Stimulated activated CD4-positive, alpha-beta T cell treated with anti-CD3 and anti-CD28 coated beads, Interleukin-1b, Interleukin-23, amount 100 ng/mL, for 4 hours (primary cell): ENCODE measurements at places on chromosomes 1 and 21.

DNA sequence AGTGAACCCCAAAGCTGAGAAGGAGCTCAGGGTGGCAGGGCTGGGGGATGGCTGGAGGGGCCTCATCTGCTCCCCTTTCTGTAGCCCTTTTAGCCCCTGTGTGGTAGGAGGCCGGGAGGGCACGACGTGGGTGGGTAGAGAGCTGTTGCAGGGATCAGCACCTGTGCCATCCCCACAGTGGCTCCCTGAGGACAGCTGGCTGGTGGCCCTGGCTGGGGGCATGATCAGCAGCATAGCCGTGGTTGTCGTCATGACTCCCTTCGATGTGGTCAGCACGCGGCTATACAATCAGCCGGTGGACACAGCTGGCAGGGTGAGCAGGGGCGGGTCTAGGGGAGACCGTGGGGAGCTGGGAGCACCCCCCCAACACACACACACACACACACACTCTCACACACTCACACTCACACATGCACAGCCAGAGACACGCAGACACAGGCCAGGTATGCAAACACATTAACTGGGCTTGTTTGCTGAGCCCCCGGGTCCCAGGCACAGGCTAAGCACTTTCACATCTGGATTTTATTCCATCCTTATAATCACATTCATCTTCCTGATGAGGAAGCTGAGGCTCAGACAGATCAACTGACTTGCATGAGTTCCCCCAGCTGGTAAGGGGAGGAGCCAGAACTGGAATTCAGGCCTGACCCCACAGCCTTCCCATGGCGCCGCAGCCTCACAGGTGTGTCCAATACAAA is 2.5 kb downstream of the SLC25A34 start:
- DNase-seq: no peak

DNA sequence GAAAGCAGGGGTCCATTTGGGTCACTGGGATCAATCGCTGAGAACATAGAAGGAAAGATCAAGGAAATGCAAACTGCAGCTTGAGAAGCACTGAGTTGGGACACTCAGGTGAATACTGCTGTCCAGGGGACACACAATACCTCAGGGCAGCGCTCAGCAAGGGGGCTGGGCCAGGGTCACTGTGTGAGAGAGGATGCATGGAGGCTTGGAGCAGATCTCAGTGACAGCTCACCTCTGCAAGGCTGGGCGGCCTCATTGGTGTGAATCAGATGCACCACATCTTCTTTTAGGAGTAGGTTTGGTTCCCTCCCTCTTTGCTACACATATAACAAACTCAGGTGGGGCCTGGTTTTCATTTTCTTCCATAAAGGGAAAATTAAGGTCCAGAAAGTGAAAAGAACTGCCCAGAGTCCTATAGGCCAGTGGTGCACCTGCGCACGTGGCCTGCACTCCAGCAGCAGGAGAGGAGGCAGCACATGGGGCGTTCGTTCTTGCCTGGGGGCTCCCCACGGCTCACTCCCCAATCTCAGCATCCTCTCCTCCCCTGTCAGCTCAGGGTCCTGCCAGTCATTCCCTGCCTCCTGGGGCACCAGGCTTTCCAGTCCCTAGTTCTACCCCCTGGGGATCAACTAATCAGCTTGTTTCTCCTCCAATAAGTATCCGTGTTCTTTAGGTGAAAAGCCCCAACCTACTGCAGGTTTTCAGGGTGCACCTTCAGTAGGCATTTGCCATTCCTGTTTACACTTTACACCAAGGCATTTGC is 1.5 kb downstream of the A3GALT2 start:
- DNase-seq: no peak

DNA sequence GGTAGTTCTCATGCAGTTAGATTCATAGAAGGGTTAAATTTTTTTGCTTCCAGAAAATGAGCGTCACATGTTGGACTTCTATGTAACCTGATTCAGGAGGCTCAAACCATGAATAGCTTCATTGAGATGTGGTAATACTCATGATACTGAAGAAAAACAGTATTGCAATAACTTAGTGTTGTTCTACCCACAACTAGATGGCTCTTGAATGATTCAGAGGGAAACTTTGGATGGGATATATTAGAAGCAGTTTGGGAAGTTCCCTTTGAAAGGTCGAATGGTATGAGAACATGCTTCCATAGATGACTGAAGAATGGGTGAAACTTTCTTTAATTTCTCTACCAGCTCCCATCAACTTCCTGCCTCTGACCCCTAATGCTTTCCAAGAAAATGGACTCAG is 211.7 kb upstream of the PTGFR start:
- no peak for DNase-seq

DNA sequence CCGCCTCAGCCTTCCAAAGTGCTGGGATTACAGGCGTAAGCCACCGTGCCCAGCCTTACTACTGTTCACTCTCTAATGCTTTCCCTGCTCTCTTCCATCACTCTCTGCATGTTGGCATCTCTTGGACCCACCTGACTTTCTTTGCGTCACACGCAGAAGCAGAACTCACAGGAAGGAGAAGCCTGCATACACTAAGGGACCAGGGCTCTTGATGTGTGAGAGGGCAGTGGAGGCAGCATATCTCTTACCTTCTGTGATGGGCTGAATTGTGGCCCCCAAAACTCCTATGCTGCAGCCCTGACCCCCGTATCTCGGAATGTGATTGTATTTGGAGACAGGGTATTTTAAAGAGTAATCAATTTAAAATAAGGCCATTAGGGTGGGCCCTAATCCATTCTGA is 26.7 kb upstream of the SLAMF9 start:
- no peak for DNase-seq

- no peak for DNase-seq
Measured at GRCh38 chr1:43935711-43936427, 2.3 kb downstream of the ARTN start.
